Stimulated activated CD8-positive, alpha-beta memory T cell treated with anti-CD3 and anti-CD28 coated beads, Interleukin-12 subunit alpha, Interleukin-12 subunit beta, amount 100 ng/mL, for 1 hour (primary cell): ENCODE measurements at places on chromosomes 6 and 20.
A peak's percentile ranks its signal among the peaks of the same experiment; 100 is the strongest.

DNA sequence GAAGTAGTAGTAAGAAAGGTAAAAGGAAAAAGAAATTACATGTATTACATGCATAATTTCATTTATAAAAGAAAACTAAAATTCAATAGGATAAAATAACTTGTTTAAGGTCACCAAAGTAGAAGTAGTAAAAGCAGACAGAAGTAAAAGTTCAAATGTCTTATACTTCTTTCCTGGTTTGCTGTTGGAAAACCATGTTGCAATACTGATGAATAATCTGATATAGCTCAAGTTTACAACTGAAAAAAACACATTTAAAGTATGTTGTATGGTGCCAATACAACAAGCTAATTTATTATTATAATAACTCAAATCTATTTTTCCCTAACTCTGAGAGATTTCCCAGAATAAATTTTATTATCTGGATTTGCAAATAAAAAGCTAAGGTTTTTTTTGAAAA, 78.3 kb downstream of the PHIP start:
- DNase-seq = no peak

DNA sequence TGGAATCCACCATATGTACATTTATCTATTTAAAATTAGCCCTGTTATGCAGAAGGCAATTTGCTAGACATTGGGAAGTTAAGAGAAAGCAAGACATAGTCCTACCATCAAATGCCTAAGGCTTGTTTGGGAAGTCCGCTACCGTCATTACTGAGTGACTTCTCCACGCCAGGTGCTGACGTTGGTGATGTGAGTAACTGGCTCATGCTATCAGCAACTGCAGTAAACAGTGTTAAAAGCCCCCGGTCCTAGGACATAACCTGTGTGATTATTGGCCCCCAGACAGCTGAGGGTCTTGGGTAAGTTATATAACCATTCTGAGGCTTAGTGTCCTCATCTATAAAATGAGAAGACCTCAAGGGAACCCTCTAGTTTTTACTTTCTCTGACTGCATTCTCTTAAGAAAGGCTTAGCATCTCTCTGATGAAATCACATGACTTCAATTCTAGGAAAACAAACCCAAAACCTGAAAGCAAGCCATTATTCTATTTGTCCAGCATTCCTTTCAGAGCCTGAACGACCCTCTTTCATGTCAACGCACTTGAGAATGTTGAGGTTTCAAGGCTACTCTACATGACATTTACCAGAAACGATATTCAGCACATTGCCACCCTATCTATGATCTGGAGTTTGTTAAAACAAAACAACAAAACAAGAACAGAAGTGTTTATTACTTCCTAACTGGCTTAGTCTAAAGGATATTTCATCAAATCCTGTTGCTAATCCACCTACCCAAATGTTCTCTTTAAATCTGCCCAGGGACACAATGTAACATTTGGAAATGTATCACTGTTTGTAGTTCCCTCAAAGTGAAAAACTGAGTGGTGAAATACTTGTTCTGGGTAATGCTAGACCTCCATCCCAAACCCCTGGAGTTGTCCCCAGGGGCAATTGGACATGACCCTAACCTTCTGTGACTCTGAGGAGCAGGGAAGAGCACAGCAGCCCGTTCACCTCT, 133.8 kb downstream of the BTBD3 start:
- DNase-seq = no peak

DNA sequence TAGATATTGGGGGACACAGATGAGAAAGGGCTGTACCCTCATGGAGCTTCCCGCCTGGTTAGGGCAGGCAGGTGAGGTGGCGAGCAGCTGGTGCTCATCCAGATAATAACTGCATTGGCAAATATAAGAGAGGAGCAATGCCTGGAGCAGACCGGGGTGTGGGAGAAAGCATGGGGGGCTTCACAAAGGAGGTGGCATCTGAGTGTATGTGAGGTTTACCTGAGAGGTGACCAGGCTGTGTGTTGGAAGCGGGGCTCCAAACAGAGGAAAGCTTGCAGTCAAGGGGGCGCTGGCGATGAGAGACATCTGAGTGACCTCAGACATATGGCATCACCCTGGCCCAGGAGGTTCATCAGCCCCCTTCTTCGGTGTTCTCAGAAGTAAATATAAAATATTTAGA, 72.1 kb upstream of the PMEPA1 start:
- DNase-seq = no peak

GRCh38 chr6:3748208-3749066, 3.1 kb downstream of the PXDC1 start:
- no peak for DNase-seq

DNA sequence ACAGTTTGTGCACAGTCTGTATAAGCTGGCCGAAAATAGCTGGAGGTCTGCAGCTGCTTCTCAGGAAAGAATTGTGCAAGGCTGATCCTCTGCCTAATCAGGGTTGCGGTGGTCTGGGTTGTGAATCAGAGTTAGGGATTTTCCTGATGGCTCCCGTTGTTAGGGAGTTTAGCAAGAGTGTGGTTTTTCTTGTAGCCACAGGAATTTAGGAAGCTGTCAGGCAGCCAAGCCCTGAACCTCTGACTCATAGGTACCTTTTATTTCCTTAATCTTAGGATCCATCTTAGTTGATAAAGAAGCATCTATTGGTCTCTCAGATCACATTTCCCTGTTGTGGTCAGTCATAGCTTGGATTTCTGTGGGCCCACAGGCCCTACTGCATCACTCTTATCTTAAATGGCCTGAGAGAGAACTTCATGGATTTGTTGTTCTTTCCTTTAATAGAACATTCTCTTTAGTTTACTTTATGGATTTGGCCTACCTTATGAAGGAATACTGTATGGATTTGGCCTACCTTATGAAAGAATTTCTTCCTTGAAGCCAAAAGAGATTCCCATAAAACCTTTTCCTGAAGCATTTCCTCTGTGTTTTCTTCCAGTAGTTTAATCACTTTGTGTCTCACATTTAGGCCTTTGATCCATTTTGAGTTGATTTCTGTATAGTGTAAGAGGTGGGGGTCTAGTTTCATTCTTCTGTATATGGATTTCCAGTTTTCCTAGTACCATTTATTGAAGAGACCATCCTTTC, 10.3 kb downstream of the KIF25 start:
- DNase-seq = no peak

DNA sequence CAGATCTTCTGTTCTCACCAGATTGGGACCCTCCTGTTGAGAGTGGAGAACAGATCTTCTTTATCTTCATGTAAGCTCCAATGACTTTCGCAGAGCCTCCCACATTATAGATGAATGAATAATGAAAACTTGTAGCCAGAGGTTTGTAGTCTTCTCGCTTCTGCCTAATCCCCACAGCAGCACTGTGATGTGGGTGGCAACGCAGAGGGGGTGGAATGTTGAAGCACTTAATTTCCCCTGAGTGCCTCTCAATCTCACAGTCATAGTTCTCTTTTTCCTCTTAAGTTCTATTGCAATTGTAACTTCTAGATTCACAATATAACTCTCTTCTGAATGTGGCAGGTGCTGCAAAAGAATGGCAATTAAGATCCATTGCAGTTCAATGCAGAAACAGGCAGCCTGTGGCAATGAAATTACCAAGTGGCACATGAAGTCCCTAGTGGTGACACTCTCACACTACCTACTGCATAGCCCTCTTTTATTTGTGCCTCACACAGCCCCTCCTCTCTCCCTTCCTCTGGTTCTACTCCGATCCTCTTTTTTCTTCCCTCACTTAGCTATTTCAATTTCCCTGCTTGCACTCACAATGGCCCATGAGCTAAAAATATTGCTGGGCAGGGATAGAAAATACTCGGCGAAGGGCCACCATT, 281.9 kb downstream of the UBE3D start:
- DNase-seq = no peak

- no peak for DNase-seq
These were observed 35.3 kb downstream of the NEDD9 start for GRCh38 chr6:11197175-11197536.

GRCh38 chr6:30769088-30769852, 24.9 kb upstream of the IER3 start:
- peak; percentile 57 for DNase-seq

DNA sequence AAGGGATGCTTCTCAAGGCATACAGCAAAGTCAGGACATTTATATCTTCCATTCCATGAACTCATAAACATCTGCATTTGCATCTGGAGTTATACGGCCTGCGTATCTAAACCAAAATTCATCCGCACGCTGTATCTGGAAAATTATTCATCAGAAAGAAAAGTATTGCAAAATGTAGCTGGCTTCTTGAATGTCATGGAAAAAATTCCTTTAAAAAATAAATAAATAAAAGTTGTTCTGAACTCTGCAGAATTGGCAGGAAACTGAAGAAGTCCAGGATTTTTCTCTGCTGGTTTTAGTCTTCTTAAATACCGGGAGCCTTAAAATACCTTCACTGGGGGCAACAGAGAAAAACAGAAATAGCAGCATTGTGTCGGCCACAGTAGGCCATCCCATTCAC, 23.7 kb upstream of the FOXF2 start:
- DNase-seq = no peak

DNA sequence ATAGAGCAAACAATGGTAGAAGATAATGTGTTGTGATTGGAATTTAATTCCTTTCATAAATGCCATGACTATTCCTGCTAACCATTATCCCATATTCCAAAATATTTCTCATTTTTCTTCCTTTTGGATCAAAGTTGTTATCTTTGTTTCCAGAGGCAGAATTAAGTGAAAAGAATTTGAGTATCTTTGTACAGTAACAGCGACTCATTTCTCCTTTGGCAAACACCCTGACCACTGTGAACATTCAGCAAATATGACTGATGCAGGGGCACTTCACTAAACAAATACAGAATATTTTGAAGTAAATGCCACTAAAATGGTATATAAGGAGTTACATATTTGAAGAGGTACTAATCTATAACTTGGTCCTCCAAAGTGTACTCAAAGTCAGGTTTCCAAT, 105.0 kb upstream of the LAMP5 start:
- no peak for DNase-seq

DNA sequence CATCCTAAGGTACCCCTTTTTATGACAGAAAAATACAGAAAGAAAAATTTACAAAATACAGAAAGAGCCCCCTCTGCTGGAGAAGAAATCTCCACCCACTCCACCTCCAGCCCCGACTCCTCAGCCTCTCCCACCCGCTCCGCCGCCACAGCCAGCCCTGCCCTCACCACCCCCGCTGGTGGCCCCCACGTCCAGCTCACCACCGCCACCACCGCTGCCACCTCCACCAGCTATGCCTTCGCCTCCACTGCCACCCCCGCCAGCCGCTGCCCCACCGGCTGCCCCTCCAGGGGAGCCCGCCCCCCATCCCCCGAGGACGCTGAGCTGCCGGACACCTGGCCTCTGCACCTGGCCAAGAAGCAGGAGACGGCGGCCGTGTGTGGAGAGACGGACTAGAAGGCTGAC, 17.7 kb downstream of the WFDC2 start:
- DNase-seq = no peak

GRCh38 chr6:156659822-156660198, 117.4 kb upstream of the ARID1B start:
- no peak for DNase-seq

- DNase-seq = no peak
These were observed 6.9 kb downstream of the ABCC10 start for GRCh38 chr6:43434001-43434840.

DNA sequence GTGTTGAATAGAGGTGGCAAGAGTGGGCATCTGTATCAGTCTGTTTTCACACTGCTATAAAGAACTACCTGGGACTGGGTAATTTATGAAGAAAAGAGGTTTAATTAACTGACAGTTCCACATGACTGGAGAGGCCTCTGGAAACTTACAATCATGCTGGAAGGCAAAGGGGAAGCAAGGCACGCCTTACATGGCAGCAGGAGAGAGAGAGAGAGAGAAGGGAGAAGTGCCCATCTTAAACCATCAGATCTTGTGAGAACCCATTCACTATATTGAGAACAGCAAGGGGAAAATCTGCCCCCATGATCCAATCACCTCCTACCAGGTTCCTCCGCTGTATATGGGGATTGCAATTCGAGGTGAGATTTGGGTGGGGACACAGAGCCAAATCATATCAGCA, 18.6 kb upstream of the PPP1R14C start:
- DNase-seq = no peak

DNA sequence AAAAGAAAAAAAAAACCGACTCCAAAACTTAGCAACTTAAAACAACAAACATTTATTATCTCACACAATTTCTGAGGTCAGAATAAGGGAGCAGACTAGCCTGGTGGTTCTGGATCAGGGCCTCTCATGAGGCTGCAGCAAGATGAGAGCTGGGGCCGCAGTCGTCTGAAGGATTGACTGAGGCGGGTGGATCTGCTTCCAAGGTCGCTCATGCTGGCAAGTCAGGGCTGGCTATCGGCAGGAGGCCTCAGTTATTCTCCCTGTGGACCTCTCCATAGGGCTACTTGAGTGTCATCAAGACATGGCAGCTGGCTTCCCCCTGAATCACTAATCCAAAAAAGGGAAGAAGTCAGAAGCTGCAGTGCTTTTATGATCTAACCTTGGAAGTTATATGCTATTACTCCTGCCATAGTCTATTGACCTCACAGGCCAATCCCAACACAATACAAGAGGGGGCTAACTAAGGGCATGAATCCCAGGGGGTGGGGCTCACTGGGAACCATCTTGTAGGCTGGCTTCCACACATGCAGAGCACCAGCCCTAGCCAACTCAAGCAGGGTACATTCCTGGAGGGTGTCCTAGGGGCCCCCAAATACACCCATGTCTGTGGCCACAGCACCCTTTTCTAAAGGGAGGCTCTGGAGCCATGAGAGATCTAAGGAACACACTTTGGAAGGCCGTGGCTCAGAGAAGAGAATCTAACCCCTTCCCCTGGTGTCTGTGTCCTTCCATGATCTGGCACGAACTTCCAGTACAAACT, 11.3 kb downstream of the EBF4 start:
- DNase-seq = no peak

- DNase-seq = no peak
These were observed 42.1 kb downstream of the ANKRD6 start for GRCh38 chr6:89475101-89475500.

DNA sequence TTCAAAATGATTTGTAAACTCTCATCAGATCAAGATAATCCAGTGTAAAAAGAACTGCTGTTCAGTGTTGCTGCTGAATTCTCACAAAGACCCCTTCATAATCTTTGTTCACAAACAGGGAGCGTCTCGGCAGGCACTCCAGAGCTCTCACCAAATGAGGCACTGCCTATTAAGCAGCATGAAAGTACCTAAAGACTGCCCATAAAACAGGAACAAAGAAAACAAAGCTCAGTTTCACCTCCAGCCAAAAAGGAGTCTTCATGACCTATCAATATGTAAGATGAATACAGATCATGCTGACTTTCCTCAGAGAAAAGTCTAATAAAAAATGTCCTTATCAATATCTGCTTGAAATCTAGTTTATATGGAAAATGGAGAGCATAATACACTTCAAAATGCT, 41.8 kb downstream of the GPR63 start:
- no peak for DNase-seq

GRCh38 chr6:37303891-37304503, 46.1 kb upstream of the TMEM217 start:
- DNase-seq = no peak

DNA sequence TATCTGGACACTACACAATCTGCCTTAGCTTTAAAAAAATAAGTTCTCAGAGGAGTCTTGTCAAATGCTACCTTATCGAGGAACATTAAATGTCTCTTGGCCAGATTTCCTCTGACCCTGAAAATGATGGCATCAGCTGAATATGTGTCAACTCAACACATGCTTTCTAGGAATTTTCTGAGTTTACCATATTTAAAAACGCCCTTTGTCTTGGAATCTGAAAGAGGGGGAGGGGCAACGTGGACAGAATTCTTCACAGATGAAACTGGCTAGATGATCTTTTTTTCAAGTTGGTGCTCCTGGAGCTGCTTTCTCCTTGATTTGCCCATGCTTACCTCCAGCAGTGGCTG, 5.1 kb downstream of the SOX4 start:
- no peak for DNase-seq
